ENCODE measurements at places on chromosomes 12 and 14. TPM values are rescaled to one million over a fixed set of nuclear protein-coding genes. Genes with fewer than 3 reads are reported as not detected.

Gene KRT82
- not detected for polyA plus RNA-seq

Gene KLRK1
- polyA plus RNA-seq = 1.3 TPM

Gene DPPA3
- not detected for polyA plus RNA-seq

Gene PKP2
- polyA plus RNA-seq = 3.1 TPM

Gene TESPA1
- polyA plus RNA-seq = 0.37 TPM

Gene CLEC12A
- polyA plus RNA-seq = 441 TPM

Gene KRT72
- not detected for polyA plus RNA-seq

Gene AICDA
- 0.15 TPM for polyA plus RNA-seq

Gene PTGES3
- 232 TPM for polyA plus RNA-seq

Gene AQP5
- not detected for polyA plus RNA-seq

Gene KRAS
- 37.4 TPM for polyA plus RNA-seq

Gene KLRD1
- polyA plus RNA-seq = 0.06 TPM

Gene RNF212B
- polyA plus RNA-seq = not detected

Gene KRT83
- polyA plus RNA-seq = not detected

Gene PRB2
- not detected for polyA plus RNA-seq

Gene DPF3
- polyA plus RNA-seq = not detected

Gene DAO
- not detected for polyA plus RNA-seq

Gene SOAT2
- polyA plus RNA-seq = not detected

Gene PRKD1
- not detected for polyA plus RNA-seq

Gene HOXC12
- polyA plus RNA-seq = not detected

Gene GNG2
- polyA plus RNA-seq = 42.7 TPM

Gene PRDM4
- polyA plus RNA-seq = 10.5 TPM

Gene MIP
- not detected for polyA plus RNA-seq

Gene DCN
- polyA plus RNA-seq = not detected

Gene FSCB
- polyA plus RNA-seq = not detected

Gene FBXO34
- polyA plus RNA-seq = 17.3 TPM

Gene C12orf54
- polyA plus RNA-seq = not detected

Gene MYH6
- polyA plus RNA-seq = not detected

Gene OAS3
- polyA plus RNA-seq = 41.9 TPM

Gene SERPINA10
- not detected for polyA plus RNA-seq

Gene KIF26A
- not detected for polyA plus RNA-seq

Gene RHOF
- polyA plus RNA-seq = 13.6 TPM

Gene CD4
- polyA plus RNA-seq = 269 TPM

Gene HSPB8
- not detected for polyA plus RNA-seq

Gene SLC11A2
- polyA plus RNA-seq = 14.9 TPM
